Kidney epithelial cell (primary cell): ENCODE measurements at places on chromosomes 1 and 21. TPM values are rescaled to one million over a fixed set of nuclear protein-coding genes. Genes with fewer than 3 reads are reported as not detected.

The PLA2G2F gene
- total RNA-seq: 6.9 and 9.2 TPM in 2 replicates

The TMEM52 gene
- 0.92 and 3.2 TPM in 2 replicates for total RNA-seq

The FCRL5 gene
- total RNA-seq: not detected in 2 replicates

The TCHH gene
- 0.07 and 0.08 TPM in 2 replicates for total RNA-seq

The CFHR4 gene
- total RNA-seq: not detected in 2 replicates

The ATP5IF1 gene
- 233 and 247 TPM in 2 replicates for total RNA-seq

The MAP1LC3C gene
- total RNA-seq: 0.27 TPM in 1 of 2 replicates, not detected in the other

The HSPB7 gene
- 0.07 TPM in 1 of 2 replicates, not detected in the other for total RNA-seq

The LEMD1 gene
- 4.3 and 5.1 TPM in 2 replicates for total RNA-seq

The SPATA21 gene
- total RNA-seq: not detected in 2 replicates

The FCRL2 gene
- total RNA-seq: not detected in 2 replicates

The PDC gene
- not detected in 2 replicates for total RNA-seq

The OR2L2 gene
- total RNA-seq: not detected in 2 replicates

The SPSB1 gene
- 60.0 and 73.7 TPM in 2 replicates for total RNA-seq

The ASTN1 gene
- 0.14 and 0.21 TPM in 2 replicates for total RNA-seq

The ACBD3 gene
- total RNA-seq: 41.3 and 46.3 TPM in 2 replicates

The RNU1-2 gene
- total RNA-seq: under 0.01 TPM in 2 replicates

The FOXO6 gene
- 0.14 and 0.67 TPM in 2 replicates for total RNA-seq

The TSPEAR gene
- total RNA-seq: not detected in 2 replicates

The KCNK2 gene
- not detected in 2 replicates for total RNA-seq

The MAP7D1 gene
- total RNA-seq: 183 and 236 TPM in 2 replicates

The CYP2J2 gene
- total RNA-seq: 1.9 and 3.3 TPM in 2 replicates

The A3GALT2 gene
- not detected in 2 replicates for total RNA-seq

The ATAD3A gene
- 51.5 and 53.6 TPM in 2 replicates for total RNA-seq

The AQP10 gene
- total RNA-seq: not detected in 2 replicates

The IFNLR1 gene
- total RNA-seq: 6.7 and 8.6 TPM in 2 replicates

The DCDC2B gene
- total RNA-seq: not detected in 2 replicates

The NR1I3 gene
- not detected in 2 replicates for total RNA-seq

The RPS27 gene
- 2,282 and 2,407 TPM in 2 replicates for total RNA-seq

The PSEN2 gene
- 29.7 and 31.3 TPM in 2 replicates for total RNA-seq

The FALEC gene
- total RNA-seq: not detected in 2 replicates

The F13B gene
- total RNA-seq: not detected in 2 replicates

The RNU1-3 gene
- total RNA-seq: under 0.01 TPM in 2 replicates

The ZSWIM5 gene
- total RNA-seq: 0.62 and 0.84 TPM in 2 replicates

The LAMC1 gene
- total RNA-seq: 172 and 207 TPM in 2 replicates
